ENCODE measurements at places on chromosomes 2 and 18. TPM values are rescaled to one million over a fixed set of nuclear protein-coding genes. Genes with fewer than 3 reads are reported as not detected.

GRCh38 chr2:64237266-64237665, 93.0 kb upstream of the PELI1 start:
- DNase-seq, result no peak

DNA sequence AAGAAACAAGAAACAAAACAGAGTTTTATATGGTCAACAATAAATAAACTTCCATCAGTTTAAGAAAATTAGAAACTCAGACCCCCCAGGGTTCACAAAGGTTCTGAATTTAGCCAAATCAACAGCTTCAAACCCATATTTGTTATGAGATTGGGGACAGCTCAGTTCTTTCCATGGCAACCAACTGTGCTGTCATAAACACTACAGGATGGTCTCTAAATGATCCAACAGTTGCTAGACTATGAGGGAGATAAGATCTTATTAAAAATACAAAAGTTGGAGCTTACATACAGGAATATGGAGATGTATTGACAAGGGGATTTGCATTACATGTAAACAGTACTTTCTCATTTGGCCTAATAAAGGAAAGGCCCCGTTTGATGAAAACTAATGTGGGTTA, 154.6 kb upstream of the CTAGE1 start:
- DNase-seq, result no peak

DNA sequence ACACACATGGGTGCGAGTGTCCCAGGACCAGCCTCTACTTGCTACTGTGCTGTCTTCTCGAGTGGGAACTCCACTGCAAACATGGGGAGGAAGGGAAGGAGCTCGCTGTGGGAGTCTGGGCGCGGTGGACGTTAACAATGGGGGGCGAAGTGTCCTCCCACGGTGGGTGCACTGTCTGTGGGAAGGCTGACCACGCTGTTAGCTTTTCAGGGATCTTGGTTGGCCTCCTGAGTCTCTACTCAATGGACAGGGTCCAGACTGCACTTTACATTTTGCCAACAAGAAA, 146.7 kb downstream of the MBP start:
- no peak for DNase-seq

DNA sequence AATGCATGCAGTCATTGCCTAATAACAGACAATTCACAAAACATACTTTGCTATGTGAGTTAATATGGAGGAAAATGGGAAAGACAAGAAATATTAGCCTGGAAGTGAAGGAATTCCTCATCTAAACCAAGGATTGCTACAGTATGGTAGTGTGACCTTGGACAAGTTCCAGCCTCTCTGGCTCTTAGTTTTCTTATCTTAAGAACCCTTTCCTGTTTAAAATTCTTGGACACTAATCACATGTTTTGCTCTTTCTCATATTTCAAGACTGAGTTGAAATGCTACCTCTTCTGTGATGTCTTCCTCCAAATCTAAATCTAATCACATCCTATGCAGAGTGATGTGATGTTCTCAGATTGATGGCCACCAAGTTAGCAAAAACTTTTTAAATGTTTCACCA, 20.8 kb upstream of the ADAM23 start:
- no peak for DNase-seq

DNA sequence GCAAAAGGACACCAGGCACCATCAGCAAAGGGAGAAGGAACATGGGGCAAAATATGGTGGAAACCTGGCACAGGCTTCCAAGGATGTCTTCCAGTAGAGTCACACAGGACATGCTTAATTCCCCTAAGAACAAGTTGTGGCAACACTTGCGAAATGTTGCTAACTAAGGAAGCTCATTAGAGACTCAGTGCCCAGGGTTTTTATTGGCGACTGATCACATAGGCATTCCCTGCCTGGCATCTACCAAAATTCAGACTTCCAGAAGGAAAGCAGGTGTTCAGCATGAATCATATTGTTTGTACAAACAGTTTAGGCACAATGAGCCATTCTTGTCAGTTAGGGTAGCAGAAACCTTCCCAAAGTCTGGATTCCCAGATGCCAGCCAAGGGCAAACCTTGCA, 25.7 kb downstream of the SLC4A1AP start:
- no peak for DNase-seq

DNA sequence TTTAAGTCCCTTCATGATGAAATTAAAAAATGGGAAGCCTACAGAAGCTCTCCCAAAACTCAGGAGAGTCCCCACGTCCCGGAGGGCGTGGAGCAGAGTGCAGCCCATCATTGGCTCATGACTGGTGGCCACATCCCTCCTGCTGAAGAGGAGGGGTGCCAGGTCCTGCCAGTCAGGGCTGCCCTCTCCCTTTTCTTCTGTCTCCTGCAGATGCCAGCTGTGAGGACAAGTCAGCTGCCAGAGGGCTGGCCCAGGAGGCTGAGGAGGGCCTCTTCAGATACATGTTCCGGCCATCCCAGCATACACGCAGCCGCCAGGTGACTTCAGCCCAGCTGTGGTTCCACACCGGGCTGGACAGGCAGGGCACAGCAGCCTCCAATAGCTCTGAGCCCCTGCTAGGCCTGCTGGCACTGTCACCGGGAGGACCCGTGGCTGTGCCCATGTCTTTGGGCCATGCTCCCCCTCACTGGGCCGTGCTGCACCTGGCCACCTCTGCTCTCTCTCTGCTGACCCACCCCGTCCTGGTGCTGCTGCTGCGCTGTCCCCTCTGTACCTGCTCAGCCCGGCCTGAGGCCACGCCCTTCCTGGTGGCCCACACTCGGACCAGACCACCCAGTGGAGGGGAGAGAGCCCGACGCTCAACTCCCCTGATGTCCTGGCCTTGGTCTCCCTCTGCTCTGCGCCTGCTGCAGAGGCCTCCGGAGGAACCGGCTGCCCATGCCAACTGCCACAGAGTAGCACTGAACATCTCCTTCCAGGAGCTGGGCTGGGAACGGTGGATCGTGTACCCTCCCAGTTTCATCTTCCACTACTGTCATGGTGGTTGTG, 2.6 kb downstream of the INHA start:
- no peak for DNase-seq

- no peak for DNase-seq
These were observed 123.2 kb downstream of the OLA1 start for GRCh38 chr2:174125090-174125489.

The CAMKMT gene
- total RNA-seq, result 5.1 TPM

The ZAP70 gene
- 0.70 TPM for total RNA-seq

GRCh38 chr2:236237468-236238190, 26.6 kb downstream of the ASB18 start:
- DNase-seq, result no peak

The CCDC141 gene
- total RNA-seq, result 136 TPM

- no peak for DNase-seq
These were observed 15.7 kb downstream of the C1QL2 start for GRCh38 chr2:119142824-119143223.

The FAM110C gene
- total RNA-seq, result 1.9 TPM

The MARCHF4 gene
- total RNA-seq, result not detected

The PTPRN gene
- not detected for total RNA-seq

The ERBB4 gene
- total RNA-seq, result 11.5 TPM

DNA sequence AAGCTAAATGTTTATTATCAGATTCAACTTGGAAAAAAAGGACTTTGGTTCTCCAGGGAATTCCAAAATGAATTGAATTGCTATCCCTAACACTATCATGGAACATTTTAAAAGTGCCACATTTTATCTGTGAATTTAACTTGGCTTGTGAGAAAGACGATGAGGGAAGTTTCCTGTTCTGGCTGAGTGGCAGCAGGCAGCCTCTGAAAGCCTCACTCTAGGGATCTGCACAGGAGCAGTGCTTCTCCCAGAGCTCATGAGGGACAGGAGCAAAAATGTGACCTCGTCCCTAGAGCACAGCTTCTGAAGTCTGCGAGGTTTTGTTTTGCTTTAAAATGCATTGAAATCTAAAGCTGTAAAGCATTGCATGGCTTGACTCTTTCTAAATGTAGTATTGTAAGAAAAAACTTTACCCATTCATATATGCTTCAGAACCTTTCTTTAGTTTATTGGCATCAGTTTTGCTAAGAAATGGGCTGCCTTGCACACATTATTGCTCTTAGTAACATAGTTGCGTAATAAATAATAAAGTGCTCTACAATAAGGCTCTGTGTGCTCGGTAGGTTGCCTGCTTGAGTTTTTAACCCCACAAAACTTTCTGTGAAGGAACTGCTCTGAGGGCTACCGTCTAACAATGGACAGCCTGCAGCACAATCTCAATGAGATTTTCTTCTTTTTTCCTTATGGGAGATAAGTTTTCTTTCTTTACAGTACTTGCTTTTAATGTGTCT, 136.2 kb upstream of the CDCA7 start:
- peak; percentile 39 for DNase-seq

- no peak for DNase-seq
These were observed 16.2 kb downstream of the MSH6 start for GRCh38 chr2:47799031-47799609.

The GCG gene
- not detected for total RNA-seq

- DNase-seq, result no peak
These were observed 385.4 kb upstream of the CDH7 start for GRCh38 chr18:65365245-65365980.

DNA sequence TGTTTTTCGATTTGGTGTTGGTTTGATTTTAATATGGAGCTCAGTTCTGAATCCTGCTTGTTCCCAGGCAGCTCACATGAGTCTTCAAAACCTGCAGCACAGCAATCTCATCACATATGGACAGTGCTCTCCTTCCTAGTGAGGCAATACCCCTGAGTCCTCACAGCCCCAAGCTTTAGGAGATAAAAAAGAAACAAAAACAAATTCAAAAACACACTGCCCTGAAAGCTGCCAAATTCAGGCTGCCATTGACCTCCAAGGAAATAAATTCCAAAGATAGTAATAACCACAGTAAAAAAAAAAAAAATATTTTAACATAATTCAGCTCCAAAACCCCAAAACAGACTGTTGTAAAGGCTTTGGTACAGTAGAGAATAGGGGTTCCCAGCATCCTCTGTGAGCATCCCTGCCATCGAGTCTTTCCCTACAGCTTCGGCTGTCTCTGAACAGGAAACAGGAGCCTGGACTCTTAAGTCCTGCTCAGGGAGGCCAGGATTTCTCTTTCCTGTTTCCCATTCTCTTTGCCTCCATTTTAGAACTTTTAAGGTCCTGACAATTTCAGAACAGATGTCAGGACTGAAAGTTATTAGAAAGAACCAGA, 14.7 kb upstream of the SP3 start:
- DNase-seq, result no peak

Measured in Right ventricle myocardium superior (tissue), 1 donor.